ENCODE measurements at places on chromosomes 4 and X.

DNA sequence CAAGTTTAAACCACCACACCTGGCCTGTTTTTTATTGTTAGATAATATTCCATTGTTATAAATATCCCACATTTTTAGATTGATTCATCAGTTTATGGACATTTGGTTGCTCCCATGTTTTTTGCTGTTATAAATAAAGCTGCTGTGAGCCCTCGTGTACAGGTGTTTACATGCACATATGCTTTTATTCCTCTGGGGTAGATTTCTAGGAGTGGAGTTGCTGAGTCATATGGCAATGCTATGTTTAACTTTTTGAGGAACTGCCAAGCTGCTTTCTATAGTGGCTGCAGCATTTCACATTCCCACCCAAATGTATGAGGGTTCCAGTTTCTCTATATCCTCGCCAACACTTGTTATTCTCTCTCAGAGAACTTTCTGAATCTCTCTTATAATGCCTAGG lies 90.5 kb downstream of the TBL1X start:
- DNase-seq = no peak

DNA sequence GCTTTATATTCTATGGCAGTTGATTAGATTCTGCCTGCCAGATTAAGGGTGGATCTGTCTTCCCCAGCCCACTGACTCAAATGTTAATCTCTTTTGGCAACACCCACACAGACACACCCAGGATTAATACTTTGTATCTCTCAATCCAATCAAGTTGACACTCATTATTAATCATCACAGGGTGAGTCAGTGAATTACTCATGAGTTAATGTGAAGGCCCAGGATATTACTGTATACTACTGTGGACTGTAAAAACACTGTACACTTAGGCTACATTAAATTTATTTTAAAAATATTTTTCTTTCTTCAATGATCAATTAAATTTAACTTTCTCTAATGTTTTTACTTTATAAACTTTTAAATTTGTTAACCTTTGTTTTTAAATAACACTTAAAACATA lies 87.7 kb downstream of the NAP1L3 start:
- no peak for DNase-seq

- DNase-seq = no peak
Observed at GRCh38 chr4:187865914-187866313, 129.7 kb upstream of the ZFP42 start.

- DNase-seq = no peak
Observed at GRCh38 chr4:99275885-99276284, 14.9 kb downstream of the ADH1A start.

DNA sequence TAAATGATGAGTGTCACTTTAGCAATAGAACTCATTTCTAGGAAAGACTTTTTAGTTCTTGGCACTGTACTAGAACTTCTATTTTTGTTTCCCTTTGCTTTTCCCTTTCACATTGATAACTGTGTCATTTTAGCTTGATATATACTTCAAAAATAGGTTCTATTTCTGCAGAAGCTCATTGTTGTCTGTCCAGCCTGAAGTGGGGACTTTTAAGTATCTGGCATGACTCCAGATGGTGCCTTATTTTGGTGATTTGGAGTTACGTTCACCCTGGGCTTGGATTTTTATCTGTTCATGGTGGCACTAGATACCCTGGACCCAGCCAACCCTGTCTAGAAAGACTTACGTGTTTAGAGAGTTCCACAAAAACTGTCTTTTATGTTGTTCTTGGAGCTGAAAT lies 3.4 kb downstream of the ABHD18 start:
- no peak for DNase-seq

- DNase-seq = no peak
Observed at GRCh38 chr4:26450418-26450817, 39.9 kb downstream of the CCKAR start.

DNA sequence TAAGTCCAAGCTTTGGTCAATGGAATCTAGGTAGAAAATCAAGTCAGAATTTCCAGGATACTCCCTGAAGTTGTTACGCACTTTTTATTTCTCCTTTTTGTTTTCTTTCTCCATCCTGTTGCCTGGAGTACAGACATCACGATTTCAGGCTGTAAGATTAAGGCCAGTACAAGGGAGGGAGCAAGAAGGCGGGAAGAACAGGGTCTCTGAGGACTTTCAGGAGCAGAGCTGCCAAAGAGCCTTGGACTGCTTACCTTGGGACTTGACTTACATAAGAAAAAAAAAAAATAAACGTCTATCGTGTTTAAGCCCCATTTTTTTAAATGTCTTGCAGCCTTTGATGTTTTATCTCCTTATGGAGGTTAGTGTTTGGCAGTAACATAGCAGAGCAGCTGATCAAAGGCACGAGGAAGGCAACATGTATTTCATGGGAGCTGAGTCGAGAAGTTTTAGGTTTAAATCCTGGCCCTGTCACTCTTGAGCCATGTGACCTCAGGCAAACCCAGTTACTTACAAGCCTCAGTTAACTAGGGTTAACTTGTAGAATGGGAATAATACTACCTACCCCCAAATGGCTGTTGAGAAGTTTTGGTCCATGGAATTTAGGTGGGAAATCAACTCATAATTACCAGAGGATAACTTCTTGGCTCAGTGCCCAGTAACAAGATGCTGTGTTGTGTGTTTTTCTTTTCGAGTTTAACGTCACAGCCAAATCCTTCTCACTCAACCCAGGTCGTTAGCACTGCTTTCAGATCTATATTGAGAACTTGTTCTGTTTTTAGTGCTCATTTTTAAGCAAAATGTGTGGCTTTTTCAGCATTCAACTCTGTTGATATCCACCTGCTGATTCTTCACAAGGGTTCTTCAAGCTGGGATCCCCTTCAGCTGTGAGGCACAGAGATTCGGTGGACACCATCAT lies 106.8 kb downstream of the CLNK start:
- no peak for DNase-seq

DNA sequence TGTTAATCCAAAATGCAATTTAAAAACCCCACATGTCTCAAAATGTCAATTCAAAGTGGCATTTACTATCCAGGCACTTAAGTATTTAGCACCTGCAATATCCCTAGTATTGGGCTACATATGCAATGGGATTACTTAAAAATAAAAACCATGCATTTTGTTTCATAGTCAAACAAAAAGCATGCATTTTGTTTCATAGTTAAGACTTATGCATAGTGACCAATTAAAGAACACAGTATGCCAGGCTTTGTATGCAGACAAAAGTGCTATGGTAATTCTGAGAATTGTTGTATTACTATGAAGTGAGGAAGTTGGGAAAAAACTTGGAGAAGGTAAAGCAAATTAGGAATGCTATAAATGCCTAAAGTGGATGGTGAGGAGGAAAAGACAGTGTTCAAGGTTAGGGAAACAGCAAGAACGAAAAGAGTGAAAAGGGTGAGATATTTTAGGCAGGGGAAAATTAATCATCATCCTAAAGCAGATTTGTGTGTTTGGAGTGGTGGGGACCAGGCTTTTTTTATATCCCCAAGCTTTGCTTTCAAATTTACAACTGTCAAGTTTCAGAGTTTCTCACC lies 10.6 kb upstream of the BMP2K start:
- DNase-seq = no peak

GRCh38 chr4:83340692-83341343 lies 6.2 kb upstream of the HPSE start:
- peak; percentile 43 for DNase-seq

DNA sequence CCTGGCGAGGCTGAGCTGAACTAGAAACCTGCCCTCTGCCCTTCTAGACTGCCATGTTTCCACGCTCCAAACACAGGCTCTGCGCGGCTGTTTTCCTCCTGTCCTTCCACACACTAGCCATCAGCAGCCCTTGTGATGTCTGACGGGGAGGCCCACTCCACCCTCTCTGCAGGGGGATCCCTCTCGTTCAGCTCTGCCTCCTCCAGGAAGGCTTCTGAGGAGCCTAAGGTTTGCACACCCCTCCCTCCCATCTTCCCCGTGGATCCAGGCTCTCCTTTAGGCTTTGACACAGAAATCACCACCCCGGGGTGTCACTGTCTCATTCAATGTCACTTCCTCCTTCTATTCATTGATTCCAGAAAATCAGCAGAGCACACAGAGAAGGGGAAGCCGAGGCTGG lies 38.6 kb upstream of the CRMP1 start:
- DNase-seq = no peak

GRCh38 chrX:14064626-14065432 lies 35.1 kb upstream of the GEMIN8 start:
- DNase-seq = no peak

- no peak for DNase-seq
Observed at GRCh38 chr4:14022456-14022855, 394.9 kb upstream of the BOD1L1 start.

DNA sequence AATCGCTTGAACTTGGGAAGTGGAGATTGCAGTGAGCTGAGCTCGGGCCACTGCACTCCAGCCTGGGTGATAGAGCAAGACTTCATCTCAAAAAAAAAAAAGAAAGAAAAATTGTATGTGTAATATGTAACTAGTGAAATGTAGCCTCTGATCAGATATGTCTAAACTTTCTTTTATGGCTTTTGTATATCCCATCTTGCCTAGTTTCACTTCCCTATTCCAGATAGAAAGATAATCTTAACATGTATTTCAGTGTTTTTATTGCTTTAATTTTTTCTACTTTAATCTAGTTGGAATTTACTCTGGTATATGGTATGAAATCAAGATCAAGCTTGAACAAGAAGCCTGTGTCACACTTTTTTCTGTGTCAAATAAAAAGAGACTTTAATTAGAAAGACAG lies 1.9 kb upstream of the ZNF41 start:
- no peak for DNase-seq

DNA sequence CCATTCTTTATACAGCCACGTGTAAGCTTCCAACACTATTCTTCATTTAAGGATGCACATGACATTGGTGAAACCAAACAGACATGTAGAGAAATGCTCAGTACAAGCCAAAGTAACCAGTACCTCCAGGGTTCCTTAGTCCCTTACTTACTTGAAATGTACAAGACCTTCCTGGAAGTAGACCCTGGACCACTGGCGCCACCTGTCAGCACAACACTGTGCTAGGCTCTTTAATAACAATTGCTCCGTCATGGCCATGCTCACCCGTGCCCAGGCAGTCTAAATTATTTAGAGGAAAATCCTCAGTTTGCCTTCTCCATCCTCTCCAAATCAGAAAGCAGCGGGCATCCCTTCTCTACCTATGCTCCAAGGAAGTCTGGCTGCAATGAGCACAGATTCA lies 52.7 kb downstream of the ADGRA3 start:
- peak; percentile 38 for DNase-seq

GRCh38 chr4:32909736-32910135 lies 2189.6 kb downstream of the PCDH7 start:
- no peak for DNase-seq

DNA sequence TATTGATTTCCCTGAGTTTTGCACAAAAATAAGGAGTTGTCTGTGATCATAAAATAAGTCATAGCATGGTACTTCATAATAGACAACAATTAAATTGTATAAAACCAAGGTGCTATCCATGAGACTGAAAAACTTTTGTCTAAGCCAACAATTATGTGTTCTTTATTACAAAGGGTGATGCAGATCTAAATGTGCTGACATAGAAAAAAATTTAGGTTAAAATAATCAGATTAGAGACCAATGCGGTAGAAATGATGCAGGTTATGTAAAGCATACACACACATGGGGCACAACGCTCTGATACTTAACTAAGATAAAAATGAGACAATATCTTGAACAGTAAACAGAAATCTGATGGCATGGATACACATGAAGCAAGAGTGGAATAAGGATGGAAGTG lies 113.3 kb downstream of the PWWP3B start:
- no peak for DNase-seq

DNA sequence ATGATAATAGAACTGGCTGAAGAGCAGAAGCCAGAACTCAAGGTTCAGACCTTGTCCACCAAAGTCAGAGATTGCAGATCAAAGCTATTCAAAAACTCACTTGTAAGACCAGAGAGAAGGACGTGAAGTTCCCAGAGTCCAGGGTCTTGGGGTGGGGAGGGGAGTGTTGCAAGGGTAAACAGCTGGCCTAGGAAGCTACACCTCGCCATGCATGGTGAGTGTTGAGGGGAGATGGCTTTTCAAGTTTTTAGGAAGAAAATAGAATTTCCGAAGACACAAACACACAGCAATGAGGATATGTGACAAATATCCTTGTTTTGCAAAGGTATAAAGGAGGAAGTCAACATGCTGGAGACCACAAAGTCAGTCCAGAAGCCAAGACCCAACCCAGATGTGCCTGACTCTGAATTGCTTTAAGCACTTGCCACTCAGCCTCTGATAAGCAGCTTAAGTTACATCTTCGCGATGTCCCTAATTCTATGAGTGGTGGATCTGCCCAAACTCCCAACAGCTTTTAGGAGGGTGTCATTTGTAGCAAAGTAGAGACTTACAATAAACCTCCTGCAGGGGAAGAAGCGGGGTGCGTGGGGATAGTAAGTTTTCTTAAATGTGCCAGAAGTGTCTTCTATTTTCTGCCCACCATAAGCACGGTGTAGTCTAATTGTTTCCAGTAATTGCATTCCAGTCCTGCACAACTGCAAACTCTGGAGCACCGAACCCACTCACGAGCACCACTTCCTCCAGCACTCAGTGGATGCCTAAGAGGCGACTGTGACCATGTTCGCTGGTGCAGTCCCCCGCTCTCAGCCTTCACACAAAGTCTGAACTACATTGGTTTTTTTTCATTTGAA lies 26.5 kb downstream of the HAND2 start:
- no peak for DNase-seq

DNA sequence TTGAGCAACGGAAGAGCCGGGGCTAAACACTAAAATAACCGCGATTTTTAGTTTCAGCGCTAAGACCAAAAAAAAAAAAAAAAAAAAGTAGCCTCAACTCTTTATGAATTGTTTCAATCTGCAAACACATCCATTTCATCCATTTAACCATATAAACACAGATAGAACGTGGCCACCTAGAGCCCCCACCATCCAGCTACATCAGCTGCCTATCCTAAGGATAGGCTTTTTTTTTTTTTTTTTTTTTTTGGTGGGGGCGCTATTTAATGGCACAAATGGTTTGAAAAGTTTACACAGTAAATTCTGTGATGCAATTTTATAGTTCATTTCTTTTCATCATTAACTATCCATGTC lies 492 bp upstream of the HDAC8 start:
- no peak for DNase-seq

DNA sequence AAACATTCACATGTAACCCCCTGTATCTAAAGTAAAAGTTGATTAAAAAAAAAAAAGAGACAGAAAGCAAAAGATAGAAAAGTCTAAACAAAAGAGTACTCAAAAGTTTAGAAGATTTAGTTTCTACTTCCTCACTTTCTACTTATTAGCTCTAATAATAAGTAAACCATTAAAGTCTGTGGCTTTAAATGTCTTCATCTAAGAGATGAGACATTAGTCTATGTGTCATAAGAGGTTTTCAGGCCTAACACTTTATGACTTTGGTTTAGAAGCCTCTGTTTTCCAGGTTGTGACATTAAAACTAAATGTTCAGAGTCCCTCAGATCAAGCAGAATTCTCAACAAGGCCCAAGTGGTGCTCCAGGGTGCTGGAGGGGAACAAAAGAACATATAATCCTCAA lies 42.2 kb upstream of the GUCY1A1 start:
- DNase-seq = no peak

DNA sequence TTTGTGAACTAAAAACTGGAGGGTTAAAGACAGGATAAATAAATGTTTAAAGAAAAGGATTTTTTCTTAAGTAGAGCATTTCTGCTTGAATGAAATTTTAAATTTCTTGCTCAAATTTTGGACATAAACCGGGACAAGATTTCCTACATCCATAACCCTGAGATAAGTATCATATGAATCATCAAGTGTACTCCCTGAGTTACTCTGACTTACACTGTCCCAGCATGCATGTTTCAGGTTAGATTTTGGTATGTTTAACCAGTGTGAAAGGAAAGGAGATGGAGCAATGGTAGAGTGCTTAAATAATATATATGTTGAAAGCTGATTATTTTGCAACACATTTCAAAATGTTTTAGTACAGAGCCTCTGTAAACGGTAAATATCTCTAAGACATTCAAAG lies 175.2 kb downstream of the ADGRL3 start:
- DNase-seq = no peak
